ENCODE measurements at places on chromosomes 11 and 22.

GRCh38 chr11:66727282-66728037 lies 1.6 kb downstream of the SPTBN2 start:
- no peak for DNase-seq

GRCh38 chr11:86917589-86917988 lies 37.6 kb downstream of the FZD4 start:
- DNase-seq = no peak

DNA sequence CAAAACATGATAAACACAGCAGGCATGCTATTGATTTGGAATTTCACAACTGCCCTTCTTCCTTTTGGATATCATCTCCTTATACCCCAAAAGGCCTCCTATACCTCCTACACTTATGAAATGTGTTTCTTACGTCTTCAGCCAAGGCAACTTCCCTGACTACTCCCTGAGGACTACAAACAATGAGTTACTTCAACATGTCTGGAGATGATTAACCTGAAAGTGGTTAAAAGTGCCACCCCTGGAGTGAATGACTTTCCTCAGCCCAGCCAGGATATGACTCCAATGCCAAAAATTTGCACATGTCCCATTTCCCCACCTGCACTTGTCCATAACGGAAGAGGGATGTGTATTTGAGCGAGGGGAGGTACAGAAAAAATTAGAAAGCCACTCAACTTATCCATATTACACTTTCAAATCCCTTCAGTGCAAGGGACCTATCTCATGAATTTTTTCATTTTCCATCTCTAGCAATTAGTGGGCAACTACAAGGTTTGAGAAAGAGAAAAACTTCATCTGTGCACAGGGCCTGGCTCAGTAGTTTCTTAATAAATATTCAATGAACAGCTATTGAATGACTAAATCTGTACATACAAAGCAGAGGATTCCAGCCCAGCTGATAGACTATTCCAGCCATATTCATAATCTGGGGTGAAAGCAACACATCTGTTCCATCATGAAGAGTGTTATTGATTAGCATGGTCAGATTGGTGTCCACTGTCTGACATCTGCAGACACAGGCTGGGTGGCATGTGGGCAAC lies 36.8 kb downstream of the KIRREL3 start:
- no peak for DNase-seq

GRCh38 chr11:288478-289397 lies at the start of gene PGGHG:
TSS of gene PGGHG (plus strand) at chr11:289126. CDS start at chr11:289817, 691 bp downstream.
- no peak for DNase-seq

- no peak for DNase-seq
Measured at GRCh38 chr11:12897867-12898266, 111.2 kb upstream of the RASSF10 start.

DNA sequence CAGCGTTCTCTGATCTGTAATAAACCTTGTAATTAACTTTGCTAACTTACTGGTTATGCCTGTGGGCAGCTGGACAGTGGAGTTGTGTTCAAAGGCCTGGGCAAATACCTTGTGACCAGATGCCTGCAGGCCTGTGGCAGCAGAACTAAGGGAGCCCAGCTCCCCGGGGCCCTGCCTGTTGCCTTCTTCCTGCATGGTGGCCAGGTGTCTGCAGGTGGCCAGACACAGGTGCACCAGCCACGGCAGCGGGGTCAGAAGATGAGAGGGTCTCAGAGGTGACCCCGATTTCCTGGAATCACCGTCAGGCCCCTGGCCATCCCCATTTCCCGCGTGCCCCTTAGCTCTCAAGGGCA lies 127.2 kb downstream of the OSBP2 start:
- DNase-seq = no peak

DNA sequence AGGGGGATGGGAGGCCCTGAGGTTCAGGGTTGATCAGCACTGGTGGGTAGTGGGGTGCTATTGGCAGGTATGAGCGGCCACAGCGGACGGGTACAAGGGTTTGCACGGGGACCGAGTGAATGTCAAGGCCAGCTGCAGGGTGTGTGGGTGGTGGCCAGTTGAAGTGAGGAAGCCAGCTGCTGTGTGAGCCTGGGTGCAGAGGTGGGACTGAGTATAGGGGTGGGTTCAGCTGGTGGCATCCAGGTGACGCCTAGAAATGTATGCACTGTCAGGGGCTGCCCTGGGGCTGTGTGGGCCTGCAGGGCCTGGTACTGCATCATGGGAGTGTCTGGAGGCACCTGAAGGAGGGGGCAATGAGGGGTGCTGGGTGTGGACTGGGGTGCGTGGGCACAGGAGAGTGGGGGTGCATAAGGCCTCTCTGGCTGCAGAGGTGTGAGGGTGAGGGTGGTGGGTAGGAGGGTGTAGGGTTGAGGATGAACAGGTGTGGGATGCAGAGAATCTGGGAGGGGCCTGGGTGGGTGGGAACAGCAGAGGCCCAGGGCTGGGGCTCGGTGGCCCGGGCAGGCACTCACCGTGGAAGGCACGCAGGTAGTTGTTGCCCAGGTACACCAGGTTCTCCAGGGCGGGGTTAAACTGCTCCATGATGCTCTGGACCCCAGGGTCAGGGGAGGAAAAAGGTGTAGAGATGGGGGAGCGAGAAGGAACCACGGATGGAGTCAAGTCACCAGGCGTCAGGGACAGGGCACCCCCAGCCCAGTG lies 1.7 kb downstream of the BAIAP2L2 start:
- DNase-seq = no peak

DNA sequence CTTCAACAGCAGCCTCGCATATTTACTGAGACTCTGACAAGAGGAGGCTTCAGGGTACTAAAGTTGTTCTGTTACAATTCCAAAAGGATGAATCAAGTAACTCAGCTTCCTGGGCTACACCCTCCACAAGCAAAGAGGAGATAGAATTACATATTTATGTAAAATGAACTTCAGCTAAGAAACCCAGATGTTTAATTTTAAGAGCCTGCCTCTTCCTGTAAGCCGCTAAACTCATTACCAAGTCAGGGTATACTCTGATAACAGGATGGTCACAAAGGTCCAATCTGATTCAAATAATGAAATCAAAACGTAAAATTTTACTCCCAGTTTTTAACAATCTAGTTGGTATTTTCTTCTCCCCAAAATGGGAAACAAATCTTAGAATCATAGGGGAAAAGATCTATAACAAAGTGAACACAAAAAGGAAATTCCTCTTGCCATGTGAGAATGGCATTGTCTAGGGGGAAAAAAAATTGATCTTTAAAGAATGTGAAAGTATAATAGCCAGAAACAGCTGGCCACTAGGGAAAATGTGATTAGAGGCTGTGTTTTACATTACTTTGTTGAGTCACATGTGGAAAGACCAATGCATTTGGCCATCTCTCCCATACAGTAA lies 30.9 kb downstream of the CHEK2 start:
- DNase-seq = peak; percentile 82

DNA sequence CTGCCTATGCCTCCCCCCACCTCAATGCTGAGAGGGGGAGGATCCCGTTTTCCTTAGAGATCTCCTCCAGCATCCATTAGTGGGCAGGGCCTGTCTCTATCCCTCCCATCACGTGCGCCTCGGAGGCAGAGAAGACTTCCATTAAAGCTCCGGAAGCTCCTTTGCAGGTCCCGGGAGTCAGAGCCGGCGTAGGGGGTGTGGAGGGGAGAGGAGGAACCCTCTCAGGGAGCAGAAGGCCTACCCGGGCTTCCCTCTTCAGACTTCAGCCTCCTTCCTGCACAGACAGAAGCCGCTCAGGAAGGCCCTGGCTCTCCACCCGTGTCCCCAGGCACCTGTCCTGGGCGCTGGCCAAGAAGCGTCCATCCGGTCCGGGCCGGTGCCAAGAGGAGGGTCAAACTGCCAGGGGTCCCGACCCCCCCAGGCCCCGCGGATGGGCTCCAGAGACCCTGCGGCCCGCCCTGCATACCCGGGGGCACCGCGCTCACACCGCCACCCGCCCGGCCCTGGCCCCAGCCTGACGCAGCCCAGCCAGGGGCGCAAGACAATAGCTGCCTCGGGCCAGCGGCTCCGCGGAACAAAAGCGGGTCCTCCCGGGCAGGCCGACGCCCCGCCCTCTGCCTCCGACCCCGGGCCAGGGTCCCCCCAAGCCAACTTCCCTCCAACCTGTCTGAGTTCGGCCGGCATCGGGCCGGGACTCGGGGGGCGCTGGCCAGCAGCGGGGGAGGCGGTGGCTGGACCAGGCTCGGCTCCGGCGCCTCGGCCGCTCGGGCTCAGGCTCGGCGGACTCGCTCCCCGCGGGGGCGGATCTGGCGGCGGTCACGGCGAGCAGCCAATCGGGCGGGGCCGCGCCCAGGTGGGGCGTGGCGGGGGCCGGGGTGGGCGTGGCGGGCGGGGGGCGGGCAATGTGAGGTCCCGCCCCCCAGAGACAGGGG lies 29.9 kb downstream of the ARVCF start:
- peak; percentile 21 for DNase-seq

- no peak for DNase-seq
Measured at GRCh38 chr11:65479184-65480145, 19.4 kb upstream of the MALAT1 start.

DNA sequence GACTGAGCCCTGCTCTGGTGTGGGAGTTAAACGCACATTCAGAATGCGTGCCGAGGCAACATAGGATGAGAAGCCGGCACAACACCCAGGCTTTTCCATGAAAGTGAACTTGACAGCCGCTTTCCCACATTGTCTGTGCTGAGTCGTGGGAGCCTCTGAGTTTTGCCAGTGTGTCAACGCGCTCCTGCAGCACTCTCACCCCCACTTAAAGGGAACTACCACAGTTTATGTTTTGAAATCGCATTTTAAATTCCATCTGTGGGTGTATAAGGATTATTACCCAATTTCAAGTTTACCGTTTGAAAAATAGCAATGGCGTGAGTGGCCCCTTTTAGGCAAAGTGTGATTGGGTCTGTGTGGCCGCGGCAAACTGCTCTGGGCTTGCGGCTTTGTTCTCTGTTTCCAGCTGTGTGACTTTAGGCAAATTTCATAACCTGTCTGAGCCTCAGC lies 81.5 kb downstream of the FBLN1 start:
- DNase-seq = peak; percentile 8

- DNase-seq = no peak
Measured at GRCh38 chr11:107140983-107141382, 122.7 kb upstream of the GUCY1A2 start.

DNA sequence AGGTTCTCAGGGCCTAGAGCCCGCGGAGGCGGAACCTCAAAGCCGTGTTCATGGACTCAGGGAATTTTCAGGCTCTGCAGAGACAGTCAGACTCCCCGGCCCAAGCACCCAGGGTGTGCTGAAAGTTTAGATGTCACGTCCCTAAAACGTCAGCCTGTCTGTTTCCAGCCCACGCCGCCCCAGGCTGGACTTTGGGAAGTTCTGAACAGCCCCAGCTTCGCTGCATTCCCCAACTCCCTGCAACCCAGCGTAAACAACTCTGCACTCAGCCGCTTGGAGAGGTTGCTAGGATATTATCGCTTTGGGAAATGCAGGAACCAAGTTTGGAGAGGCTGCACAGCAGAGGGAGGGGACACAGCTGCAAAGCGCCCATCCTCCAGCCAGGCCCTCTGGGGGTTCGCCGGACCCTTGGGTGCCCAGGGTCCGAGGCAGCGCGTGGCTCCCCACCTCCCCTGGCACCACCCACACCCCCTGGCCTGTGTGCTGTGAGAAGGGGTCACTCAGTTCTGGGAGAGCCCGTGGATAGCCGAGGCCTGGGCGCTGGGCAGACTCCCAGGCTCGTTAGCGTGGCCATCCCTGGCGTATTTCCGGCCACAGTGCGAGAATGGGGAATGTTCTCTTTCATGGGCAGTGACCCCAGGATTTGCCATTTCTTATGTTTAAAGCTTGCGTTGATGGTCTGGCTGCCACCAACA lies 120.5 kb upstream of the FGF3 start:
- DNase-seq = no peak

- DNase-seq = no peak
Measured at GRCh38 chr11:123518496-123519054, 88.5 kb downstream of the GRAMD1B start.

DNA sequence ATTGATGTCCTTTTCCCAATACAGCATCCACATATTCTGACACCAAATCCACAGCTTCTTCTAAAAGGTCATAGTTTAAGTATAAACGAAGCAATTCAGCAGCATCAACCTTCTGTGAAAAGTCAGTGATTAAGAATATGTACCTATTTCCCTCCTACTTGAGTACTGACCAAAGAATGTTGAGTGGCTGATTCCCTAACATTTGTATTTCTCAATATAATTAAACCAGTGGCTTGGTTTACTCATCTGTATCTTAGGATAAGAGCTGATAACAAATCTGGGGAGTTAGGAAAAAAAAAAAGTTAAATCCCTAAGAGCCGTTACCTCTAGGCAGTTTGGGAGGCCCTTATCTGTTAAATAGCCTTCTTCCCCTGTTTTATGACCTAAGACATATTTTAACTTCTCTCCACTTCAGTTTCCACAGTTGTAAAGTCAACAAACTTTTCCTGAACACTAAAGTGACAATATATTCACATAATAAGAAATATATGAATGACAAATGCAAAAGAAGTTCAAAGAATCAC lies 16.0 kb upstream of the FNBP4 start:
- no peak for DNase-seq

DNA sequence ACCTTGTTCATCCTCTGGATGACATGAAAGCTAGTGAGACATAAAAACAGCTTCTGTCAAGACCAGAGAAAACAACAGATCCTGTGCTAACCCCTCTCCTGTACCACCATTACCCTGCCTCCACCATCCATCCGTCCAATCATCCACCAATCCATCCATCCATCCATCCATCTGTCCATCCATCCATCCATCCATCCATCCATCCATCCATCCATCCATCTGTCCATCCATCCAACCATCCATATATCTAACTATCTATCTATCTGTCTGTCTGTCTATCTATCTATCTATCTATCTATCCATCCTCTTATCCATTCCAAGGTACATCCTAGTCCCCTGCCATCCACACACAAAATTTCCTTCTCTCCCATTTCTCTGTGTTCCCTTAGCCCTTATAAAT lies 46.6 kb upstream of the ME3 start:
- no peak for DNase-seq

- no peak for DNase-seq
Measured at GRCh38 chr11:116217006-116217405, 555.8 kb downstream of the BUD13 start.

DNA sequence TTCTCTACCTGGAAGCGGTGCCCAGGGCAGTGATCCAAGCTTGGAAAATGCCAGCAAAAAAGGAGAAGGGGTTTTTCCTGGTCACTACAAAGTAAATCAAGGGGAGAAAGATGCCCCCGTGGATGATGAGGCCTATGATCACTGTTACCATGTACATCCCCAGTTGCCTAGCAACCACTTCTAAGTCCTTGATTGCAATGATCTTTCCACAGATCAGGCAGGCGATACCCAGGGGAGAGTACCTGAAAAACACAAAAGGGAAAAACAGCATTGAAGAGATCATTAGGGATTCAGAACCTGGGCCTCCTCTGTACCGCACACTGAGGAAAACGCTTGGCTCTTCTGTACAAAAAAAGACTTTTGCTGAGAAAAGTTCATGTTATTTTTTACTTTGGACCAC lies 127.1 kb downstream of the SLC1A2 start:
- DNase-seq = no peak

GRCh38 chr11:11993839-11994238 lies 14.6 kb downstream of the DKK3 start:
- no peak for DNase-seq

Measured in AG04450 (cell line).